Epithelial cell of prostate (primary cell): ENCODE measurements at places on chromosomes 11 and 22.

- DNase-seq = no peak
Observed at GRCh38 chr11:20661445-20661844, 7.9 kb upstream of the NELL1 start.

DNA sequence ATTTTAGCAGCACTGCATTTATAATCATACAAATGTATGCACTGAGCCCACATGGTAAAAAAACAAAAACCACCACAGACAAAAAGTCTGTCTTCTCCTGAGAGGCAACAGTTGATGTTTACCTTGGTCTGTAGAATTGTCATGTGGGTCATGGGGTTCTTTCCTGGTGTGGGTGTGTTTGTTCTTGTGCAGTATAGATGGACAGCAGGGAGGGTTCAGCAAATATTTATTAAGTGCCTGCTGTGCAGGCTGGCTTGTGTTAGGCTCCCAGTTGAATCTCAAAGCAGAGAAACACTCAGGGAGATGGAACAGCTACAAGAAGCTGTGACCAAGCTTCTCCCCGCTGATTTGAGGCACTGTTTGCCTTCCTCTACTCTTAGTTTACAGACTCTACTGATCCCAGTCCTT, 82.2 kb downstream of the PISD start:
- no peak for DNase-seq

- no peak for DNase-seq
Observed at GRCh38 chr11:121723246-121723741, 270.5 kb upstream of the SORL1-AS1 start.

- no peak for DNase-seq
Observed at GRCh38 chr11:62013537-62014476, 46.4 kb upstream of the FTH1 start.

GRCh38 chr11:70826541-70827335, 425.6 kb downstream of the SHANK2 start:
- DNase-seq = no peak

GRCh38 chr11:34256626-34257025, 101.2 kb downstream of the ABTB2 start:
- DNase-seq = no peak

GRCh38 chr22:35174401-35175038, 82.8 kb upstream of the HMGXB4 start:
- DNase-seq = no peak

- no peak for DNase-seq
Observed at GRCh38 chr11:1559111-1559951, 12.7 kb downstream of the DUSP8 start.

DNA sequence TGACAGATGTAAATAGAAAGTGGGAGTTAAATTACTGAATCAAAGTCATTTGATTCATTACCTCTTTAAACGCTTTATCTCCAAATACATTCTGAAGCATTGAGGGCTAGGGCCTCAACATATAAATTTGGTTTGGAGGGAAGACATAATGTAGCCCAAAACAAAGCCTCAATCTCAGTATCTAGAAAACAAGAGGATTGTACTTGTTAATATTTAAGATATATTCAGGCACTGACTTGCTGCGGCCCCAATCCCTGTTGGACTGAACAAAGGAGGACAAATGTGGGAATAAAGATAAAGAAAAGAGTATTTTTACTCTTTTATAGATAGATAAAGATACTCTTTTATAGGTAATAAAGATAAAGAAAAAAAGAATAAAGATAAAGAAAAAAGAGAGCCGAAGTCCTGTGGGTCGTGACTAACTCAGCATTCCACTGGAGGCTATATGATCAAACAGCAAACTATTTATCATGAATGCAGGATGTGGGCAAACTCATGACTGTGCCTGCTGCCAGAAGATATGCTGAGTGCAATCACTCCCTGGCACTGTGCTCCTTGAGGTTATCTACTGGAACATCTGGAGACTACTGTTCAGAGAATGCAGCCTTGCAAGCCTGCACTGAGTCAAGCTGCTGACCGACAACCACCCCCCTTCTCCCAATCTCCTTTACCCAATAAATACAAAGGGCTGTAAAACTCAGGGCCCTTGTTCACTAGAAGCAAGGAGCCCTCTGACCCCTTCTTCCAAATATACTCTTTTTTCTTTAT, 6.9 kb downstream of the OR10V1 start:
- DNase-seq = peak; percentile 90

- no peak for DNase-seq
Observed at GRCh38 chr11:119389611-119390254, 8.2 kb upstream of the USP2 start.

GRCh38 chr22:17773606-17774205, 563 bp downstream of the BID start:
- no peak for DNase-seq

GRCh38 chr22:32618441-32619140, 144.0 kb downstream of the FBXO7 start:
- DNase-seq = no peak

- peak; percentile 14 for DNase-seq
Observed at GRCh38 chr22:37932821-37933578, 20.4 kb downstream of the C22orf23 start.

DNA sequence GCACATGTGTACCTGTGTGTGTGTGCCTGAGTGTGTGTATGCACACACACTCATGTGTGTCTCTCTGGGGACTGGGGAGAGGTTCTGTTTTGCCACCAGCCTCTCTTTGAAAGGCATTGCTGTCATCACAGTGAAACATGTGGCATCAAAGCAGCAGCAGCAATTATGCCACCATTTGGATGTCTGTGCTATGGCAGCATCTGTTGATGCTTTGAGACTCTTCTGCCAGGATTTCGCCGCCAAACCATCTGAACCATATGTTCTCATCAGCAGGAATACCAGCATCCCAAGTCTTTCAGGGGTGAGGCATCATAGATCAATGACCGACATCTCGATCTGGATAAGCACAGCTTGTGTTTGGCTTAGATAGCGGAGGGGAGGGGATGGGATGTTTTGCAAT, 168.6 kb downstream of the FAT3 start:
- DNase-seq = no peak
